Coronary artery (tissue), 2 donors: ENCODE measurements at places on chromosomes 1 and 21.

GRCh38 chr1:48470481-48470855, 1.5 kb downstream of the SPATA6 start:
- peak; percentile 74 for DNase-seq

- DNase-seq, result no peak
Measured at GRCh38 chr1:34681480-34682451, 73.1 kb upstream of the GJB5 start.

GRCh38 chr1:39940980-39941871, 13.7 kb upstream of the MFSD2A start:
- DNase-seq, result no peak

- no peak for DNase-seq
Measured at GRCh38 chr1:27391511-27392095, 819 bp upstream of the GPR3 start.

- DNase-seq, result no peak
Measured at GRCh38 chr1:71228742-71229365, 148.0 kb upstream of the ZRANB2 start.

DNA sequence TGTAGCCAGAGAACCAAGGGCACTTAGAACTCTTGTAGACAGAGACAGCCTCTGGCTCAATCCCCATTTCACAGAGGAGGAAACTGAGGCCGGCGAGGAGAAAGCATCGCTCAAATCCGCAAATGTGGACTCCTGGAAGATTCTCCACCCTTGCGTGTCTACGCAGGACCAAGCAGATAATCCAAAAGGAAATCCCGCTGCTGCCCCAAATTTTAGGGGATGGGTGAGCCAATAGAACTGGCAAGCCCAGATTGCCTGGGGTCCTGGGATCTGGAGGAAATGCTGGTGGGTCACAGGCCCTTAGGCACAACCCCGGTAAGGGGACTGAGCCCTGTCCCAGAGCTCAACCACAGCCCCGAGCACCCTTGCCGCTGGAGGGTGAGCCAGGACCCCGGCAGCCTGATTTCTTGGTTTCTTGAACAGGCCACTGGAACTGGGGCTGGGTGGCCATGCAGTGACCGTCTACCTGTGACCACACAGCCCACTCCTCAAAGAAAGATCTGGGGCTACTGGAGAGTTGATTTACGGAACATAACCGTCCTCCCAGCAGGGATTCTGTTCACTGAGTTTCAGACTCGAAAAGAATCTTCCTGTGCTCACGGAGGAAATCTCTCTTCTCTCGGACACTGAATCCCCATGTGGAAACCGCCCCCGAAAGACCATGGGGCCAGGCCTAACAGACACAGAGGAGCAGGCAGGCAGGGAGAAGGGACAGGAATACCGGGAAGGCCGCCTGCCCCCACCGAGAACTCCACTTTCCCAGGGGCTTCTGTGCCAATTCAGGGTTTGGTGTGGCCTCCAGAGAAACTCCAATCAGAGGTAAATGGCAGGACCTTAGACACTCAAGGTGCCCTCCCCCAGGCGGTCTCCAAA, 238.4 kb downstream of the NPHP4 start:
- no peak for DNase-seq

DNA sequence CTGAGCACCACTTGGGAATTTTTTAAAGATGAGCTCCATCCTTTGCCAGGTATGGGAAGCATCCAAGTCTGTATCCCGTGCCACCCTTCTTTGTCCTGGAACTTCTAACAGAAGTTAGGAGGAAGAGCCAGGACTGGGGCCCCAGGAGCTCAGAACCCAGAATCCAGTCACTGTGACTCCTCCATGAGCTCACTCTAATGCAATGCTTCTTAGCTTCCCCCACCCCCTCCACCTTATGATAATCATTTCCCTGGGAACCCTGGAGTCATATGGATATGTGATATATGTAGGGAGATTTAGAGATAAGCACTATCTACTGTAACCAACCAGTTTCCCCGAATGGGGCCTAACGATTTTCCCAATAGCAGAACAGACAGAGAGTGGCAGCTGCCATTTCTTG, 758 bp upstream of the SPRR5 start:
- no peak for DNase-seq

DNA sequence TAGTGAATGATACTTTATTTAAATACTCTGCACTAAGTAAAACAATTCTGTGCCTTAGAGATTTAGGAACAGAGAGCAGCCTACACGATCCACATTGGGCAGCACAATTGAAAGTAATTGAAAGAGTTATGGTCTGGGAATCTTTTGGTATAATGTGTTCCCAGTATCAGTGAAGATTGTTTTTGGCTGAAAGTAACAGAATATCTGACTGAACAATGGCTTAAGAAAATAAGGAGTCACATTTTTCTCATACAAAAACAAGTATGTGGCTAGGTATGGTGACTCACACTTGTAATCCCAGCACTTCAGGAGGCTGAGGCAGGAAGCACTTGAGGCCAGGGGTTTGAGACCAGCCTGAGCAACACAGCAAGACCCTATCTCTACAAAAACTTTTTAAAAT, 306.2 kb downstream of the NFIA start:
- no peak for DNase-seq

GRCh38 chr1:209708297-209708696, 3.7 kb downstream of the HSD11B1 start:
- no peak for DNase-seq

DNA sequence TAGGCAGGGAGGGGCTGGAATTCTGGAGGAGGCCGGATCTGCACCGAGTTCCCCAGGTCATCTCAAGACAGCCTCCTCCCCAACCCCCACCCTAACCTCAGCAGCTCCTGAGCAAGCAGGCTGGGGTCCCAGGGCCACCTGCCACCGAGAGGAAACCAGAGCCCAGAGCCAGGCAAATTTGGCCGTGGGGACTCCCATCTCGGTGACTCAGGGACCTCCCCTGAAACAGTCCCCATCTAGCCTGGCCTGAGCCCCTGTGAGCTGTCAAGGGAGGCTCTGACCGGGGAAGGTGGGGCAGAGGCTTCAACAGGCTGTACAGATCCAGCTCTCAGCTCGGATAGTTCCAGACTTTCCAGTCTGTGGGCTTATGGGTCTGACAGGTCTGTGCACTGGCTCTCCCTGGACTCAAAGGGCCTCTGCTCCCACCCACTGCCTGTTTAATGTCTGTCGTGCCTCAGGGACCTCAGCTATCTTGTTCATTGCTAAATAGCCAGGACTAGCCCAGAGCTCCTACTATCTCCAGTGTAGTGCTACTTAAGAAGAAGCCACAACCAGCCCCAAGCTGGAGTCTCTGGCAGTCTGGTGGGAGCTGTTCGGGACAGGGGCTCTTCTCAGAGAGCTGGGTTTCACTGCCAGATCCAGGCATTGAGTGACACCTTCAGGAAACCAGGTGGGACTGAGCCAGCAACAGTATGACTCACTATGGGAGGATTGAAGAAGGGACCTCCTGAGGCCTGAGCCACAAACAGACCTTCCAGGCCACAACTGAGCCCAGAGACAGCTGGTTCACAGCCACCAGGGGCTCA, 25.6 kb downstream of the MATN1 start:
- no peak for DNase-seq

GRCh38 chr1:26761217-26761616, 26.5 kb upstream of the PIGV start:
- no peak for DNase-seq
